ENCODE measurements at places on chromosomes 12 and 14.
A peak's percentile ranks its signal among the peaks of the same experiment; 100 is the strongest.

DNA sequence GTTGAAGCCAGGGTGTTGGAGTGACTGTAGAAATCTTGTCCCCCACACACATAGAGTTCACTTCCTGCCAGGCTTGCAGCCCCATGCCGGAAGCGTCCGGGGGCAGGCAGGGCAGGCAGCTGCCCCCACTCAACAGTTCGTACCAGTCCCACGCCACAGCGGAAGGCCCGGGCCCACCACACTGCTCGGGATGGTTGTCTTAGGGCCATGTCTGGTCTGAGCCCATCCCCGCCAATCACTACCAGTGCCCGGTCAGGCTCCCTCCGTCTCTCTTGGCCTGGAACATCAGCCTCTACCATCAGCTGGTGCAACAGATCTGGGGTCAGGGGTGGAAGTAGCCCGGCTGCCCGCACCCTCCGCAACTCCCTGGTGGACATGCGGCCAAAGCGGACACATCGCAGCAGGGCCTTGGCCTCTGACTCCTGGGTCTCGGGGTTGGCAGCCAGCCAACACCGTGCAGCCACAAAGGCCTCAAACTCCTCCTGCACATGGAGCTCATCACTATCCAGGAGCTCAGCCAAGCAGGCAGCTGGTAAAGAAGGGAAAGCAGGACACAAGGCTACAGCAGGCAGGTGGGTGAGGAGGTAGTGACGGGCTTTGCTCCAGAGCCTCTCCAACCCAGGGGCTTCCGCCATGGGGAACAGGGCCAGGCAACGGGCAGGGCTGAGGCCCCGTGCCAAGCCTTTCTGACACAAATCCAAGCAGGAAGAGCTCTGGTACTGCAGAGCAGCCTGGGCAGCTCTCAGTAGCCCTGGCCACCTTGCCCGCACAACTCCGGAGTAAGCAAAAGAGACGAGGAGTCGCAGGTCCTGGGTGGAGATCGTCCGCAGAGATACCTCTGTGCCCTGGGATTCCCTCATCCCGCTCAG lies 5.9 kb downstream of the KLHL33 start:
- DNase-seq, result peak; percentile 18

GRCh38 chr12:103665971-103666370 lies 78.9 kb downstream of the STAB2 start:
- DNase-seq, result no peak

- no peak for DNase-seq
Measured at GRCh38 chr14:38280081-38280480, 24.2 kb upstream of the CLEC14A start.

DNA sequence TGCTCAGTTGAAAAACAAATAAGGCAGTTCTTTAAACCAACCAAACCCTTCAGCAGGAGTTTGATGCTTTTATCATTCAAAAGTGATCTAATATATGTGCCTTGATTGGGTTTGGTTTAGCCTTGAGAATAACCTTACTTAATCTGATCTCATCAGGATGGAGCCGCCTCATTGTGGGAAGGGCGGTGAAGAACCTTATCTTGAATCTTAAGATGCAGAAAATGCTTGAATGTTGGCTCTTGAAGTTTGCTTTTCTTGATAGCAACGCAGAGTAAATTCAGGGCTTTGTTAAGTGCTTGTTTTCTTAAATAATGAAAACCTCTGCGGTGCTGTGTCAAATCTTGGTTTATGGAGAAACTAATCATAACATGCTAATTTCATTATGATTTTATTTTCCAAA lies 138.2 kb downstream of the MON2 start:
- no peak for DNase-seq

- no peak for DNase-seq
Measured at GRCh38 chr14:103879570-103880347, 32.4 kb upstream of the PPP1R13B start.

- DNase-seq, result no peak
Measured at GRCh38 chr12:107759410-107759809, 1.5 kb downstream of the PRDM4 start.

- no peak for DNase-seq
Measured at GRCh38 chr12:108720757-108721514, 10.4 kb downstream of the CORO1C start.

DNA sequence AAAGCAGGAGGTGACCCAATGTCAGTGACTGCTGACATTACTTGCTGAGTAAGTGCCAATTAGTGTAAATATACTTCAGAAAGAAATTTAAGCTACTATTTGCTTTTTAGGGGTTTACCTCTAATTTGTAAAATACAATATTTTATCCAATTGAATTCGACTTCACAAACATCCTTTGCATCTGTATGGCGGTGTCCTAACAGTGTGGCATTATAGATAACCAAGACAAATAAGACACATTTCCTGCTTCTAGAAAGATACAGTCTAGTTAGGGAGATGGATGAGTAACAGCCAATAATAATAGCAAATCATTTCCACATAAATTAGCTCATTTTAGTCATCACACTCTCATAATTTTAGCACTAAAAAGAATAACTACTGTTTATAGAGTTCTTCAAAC lies 196.5 kb downstream of the AKAP6 start:
- no peak for DNase-seq

DNA sequence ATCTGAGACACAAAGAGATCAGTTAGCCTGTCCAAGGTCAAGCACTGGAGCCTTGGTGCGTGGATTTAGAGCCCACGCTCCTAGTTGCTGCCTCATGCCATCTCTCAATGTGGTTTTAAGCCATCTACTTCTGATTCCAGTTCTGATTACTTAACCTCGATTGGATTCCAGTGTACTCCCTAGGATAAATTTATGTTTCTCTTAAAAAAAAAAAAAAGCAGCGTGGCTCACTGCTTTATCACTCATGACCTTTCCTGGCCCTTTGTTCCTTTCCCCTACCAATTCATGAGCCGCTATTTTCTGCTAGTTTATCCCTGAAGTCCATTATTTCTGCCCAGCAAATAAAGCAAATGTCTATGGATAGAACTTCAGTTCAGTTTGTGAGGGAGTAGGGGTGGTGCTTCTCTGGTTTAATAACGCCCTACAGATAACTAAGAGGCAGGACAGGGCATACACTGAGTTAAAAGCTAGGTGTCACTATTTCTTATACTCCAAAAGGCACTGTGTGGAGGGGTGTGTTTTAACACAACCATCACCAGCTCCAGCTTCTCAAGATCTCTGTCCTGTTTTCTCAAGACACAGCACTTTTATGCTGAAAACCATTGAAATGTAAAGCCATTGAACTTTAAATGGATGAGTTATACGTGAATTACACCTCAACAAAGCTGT lies 9.8 kb upstream of the PARP11 start:
- DNase-seq, result no peak

DNA sequence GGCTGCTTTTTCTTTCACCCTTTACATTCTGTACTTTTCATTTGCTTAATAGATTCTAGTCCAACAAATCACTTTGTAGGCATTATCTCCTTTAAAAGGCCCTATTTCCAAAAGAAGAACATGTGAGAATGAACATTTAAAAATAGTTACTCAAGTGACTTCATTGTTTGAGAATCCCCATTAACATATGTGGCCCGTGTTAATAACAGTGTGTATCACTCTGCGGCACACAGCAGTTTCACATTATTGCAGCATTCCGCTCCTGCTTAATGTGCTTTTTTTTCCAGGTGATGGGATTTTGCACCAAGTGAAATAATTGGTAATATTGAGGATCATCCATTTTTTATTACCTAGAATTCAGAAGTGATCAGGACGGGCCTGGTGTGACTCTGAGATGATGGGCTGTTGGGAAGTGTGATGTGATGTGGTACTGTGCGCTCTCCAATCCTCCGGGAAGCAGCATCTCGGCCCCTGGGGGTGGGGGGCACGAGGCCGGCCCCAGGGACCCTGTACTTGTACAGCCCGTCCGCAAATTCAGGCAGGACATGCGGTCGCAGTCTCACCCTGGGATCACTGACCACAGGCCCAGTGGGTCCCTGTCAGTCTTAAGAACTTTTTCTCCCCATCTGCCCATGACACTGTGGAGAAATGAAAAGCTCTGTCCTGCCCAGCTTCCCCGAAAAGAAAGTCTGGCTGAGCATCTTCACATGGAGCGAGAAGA lies 32.9 kb downstream of the SLC15A4 start:
- DNase-seq, result no peak

GRCh38 chr14:99441157-99441870 lies 39.3 kb downstream of the SETD3 start:
- DNase-seq, result no peak

DNA sequence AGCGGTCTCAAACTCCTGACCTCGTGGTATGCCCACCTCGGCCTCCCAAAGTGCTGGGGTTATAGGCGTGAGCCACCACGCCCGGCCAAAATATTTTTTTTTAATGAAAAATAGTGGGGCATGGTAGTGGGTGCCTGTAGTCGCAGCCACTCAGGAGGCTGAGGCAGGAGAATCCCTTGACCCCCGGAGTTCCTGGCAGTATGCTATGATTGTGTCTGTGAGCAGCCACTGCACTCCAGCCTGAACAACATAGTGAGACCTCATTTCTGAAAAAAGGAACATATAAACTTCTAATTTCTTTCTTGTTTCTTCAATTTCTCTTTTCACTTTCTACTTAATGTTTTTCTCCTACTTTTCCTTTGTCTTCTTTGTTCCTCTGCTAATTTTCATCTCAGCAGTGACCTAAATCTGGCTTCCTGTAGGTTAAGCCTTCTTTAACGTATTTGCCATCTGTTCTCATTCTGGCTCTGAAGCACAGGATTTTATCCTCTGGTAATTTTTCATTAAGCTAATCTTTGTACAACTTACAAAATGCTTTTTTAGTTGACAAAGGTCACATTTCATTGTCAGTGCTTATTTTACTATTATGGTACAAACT lies 4.5 kb upstream of the RPGRIP1 start:
- DNase-seq, result no peak

DNA sequence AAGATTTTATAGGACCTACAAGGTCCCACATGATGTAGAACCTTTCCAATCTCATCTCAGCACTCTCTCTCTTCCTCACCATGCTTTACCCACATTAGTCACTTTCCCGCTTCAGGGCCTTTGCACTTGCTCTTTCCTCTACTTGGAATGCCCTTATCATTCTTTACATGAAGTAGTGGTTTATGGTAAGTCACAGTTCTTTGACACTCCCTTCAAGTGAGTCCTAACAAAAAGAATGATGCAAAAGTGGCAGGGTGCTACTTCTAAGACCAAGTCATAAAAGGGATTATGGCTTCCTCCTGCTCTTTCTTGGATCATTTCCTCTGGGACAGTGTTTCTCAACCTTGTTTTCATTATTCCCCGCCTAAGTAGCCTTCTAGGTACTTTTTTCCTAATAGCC lies 13.1 kb downstream of the TMBIM4 start:
- no peak for DNase-seq

DNA sequence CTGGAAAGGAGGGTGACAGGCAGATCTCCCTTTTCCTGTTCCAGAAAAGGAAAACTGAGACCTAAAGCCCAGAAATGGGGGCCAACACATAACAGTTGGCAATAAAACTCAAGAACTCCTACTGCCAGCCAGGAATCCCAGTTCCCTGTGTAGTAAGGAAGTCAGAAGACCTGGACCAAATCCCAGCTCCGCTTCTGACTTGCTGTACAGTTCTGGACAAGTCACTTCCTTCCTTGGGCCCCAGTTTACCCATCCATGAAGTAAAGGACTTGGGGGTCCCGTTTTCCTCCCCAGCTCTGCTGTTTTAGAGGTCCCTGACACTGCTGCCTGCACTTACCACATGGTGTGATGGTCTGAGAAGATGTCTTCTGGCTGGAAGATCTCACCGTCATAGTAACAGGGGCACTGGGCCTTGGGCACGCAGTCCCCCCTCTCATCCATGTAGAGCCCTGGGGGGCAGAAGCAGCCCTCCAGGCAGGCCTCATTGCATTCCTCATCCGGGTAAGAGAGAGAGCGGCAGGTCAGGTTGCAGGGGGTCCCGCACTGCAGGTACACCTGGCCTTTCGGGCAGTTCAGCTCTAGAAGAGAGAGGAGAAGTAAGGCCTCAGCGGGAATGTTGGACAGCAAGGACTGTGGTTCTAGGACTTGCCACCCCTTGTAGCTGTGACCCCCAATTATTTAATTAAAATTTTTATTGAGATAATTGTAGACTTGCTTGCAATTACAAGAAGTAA lies 72.1 kb downstream of the VWF start:
- DNase-seq, result no peak

DNA sequence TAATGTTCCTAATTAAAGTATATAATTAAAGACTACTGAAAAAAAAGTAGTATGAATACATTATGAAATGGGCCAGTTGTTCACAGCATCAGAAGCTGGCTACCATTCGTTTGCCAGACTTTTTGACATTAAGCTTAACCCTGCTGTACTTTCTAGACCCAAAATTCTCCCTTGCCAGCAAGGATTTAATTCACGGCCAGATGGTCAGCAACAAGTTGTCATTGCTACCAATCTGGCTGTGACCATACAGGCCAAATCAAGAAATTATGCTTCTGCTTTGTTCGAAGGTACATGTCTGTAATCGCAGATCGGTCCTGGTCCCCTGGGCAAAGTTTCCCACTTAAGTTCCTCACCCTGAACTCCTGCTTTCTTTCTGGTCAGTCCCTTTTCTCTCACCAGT lies 217.7 kb upstream of the ATXN7L3B start:
- DNase-seq, result no peak

Measured in CD8-positive, alpha-beta T cell (primary cell).